Left ventricle myocardium inferior (tissue), 1 donor: ENCODE measurements at places on chromosomes 2 and 18.

DNA sequence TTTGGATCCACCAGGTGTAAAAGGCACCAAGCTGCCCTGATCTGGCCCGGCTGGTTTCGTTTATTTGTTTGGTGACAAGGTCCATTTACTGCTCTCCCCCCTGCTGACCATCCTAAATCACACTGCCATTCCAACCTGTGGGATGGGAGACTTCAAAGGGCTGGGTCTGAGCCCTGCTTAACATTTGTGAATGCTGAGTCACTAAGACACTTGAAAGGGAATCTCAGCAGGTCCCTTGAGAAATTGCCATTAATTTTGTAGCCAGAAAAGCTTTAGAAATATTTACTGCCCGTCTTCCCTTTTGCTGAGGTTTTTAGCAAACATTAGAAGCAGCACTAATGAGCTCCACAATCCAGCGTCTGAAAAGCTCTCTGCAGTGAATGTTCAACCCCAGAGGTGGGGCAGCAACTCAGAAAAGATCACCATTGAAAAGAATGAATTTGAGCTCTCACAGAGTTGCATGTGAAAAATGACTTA, 133.8 kb downstream of the ARL4C start:
- DNase-seq, result no peak

- DNase-seq, result no peak
Measured at GRCh38 chr2:208440716-208441115, 34.1 kb downstream of the PTH2R start.

- DNase-seq, result no peak
Measured at GRCh38 chr18:45830917-45831316, 5.4 kb downstream of the SIGLEC15 start.

DNA sequence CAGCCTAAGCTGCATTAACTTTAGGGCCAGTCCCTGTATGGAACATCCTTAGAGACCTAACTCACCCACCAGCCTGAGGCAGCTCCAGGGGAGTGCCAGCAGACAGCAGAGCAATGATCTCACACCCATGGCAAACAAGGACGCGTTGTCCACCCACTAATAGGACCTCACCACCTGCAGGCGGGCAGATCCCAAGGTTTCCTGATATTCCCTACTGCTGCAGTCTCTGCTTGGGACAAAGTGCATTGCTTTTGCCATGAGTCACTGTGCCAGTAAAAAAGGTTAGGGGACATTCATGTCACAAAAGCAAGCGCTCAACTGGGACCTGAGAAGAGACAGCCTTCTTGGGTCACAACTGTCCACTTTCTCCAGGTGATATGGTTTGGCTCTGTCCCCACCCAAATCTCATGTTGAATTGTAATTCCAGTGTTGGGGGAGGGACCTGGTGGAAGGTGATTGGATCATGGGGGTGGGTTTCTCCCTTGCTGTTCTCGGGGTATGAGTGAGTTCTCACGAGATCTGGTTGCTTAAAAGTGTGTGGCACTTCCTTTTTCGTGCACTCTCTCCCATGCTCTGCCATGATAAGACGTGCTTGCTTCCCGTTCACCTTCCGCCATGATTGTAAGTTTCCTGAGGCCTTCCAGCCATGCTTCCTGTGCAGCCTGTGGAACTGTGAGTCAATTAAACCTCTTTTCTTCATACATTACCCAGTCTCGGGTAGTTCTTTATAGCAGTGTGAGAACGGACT, 160.2 kb downstream of the MIB1 start:
- no peak for DNase-seq

DNA sequence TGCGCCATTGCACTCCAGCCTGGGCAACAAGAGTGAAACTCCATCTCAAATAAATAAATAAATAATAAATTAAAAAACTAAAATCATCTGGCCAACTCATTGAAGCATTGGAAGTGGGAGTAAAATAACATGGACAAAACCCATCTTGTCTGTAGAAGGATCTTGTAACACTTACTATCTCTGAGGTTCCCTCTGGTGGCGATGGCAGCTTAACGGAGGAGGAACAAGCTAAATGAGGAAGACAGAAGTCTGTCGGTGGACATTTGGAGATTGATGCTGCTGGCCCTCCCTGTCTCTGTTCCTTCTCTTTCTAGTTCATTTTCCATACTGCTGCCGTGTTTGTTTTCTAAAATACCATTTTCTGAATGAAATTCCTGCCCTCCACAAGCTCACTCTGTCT, 43.4 kb downstream of the ZCCHC2 start:
- no peak for DNase-seq

DNA sequence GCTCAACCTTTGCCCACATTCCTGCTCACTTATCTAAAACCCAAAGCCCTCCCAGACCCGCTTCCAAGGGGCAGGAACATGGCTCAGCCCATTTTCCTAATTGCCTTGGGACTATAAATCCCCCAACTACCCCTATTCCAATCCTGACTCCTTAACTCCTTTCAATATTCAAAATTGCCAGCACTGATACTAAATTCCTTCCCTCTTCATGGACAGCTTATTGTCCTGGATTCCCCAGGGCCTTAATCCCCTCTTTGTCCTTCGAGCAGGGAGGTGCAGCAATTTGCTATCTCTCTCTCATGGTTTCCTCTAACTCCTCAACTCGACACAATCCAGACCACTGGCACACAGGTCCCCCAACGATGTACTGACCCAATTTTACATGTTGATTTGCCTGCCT, 99.1 kb downstream of the SLC25A12 start:
- no peak for DNase-seq

GRCh38 chr18:56632070-56633022, 6.0 kb downstream of the TXNL1 start:
- DNase-seq, result no peak

DNA sequence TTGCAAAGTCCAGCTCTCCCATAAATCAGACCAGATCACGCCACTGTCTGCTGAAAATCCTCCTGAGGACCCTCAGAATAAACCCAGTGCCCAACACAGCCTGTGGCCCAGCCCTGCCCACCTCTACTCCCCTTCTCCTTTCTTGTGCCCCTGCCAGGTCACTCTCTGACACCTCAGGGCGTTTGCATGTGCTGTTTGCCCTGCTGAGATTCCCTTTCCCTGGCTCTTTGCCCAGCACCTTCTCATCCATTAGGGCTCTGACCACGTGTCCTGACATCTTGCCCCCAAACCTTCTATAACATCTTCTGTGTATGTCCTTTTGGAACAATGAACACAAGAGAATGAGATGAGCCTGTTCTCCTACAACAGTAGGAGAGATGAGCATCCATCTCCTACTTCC, 18.5 kb upstream of the NMUR1 start:
- no peak for DNase-seq

- no peak for DNase-seq
Measured at GRCh38 chr2:209391776-209392401, 32.0 kb upstream of the MAP2 start.

DNA sequence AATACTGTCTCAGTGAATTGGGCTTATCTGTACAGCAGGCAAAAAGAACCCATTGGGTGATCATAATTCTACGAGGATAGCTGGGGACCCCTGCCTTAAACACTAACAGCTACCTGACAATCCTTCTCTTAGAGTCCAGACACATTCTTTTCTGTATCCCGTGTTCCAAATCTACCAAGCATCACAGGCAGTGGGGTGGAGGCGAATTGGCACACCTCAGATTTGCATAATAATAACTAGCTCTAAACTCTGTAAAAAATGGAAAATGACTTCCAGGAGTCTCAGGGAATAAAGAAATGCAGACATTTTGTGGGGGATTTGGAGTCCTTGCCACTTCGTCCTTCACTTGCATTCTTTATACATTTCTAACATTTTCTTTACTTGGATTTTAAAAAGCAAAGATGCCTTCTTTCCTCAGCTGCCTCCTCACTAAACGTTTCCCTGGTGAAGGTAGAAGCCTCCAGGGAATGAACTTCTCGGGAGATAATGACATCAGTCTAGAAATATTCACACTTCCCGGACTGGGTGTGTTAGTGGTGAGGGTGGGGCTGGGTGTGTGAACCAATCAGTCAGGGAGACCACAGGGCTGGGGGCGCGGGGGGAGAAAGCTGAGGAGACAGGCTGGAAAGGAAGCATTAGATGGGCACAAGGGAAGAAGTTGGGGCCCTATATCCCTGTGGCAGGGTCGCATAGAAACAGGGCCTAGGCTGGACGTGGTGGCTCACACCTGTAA, 59.1 kb upstream of the BOD1L2 start:
- no peak for DNase-seq

DNA sequence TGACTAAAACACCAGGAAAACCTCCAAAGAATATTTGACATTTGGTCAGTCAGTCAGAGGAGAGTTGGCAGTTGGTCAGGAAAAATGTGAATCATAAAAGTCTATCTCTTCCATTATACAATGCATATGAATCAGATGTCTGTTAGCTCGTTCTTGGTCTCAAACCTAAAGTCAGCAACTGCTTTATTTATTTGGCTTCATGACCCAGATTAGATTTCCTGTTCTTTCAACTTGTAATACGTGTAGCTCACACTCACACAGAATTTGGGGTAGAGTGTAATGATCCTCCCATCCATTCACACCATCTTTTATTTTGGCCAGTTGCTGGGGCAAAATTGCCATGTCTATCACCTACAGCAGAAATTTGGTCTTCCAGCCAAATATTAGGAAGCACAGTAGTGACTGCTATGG, 81.9 kb upstream of the COL5A2 start:
- no peak for DNase-seq

- no peak for DNase-seq
Measured at GRCh38 chr18:36427369-36427768, 129.9 kb downstream of the FHOD3 start.

DNA sequence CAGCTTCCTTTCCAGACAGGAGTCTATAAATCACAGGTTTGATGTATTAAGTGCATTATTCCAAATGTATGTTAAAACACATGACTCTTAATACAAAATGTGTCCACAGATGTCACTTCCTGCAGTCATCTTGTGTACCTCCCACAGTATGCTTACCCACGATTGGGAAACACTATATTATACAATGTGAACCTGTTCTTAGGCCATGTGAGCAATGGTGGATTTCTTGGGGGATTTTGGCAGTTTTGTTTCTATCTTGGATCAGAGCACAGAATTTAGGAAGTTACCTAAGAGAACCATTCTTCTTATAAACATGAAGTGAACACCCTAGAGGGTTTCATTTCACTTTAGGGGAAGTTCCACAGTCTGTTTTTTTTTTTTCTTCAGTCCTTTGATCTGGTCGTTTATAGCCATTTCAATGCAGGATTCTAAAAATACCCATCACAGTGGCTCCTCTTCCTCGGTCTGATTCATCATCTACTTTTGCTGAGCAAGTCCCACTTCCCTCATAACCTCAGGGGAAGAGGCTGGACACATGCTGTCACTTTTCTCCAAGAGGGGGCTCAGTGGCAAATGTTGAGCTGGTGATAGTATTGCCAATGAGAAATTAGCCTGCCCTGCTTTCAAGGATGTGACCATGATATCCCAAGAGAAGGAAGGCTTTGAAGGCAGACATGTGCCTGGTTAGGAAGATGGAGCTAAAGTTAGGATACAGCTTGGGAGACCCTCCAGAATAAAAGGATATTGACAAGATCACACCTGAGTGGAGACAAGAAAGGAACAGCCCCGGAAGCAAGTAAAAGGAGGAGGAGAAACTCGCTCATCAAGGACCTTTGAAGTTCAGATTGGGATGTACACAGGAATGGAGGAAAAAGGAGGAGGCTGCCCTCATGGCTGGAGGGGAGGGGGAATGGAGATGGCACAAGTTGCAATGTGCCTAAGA, 22.6 kb downstream of the PLEK start:
- no peak for DNase-seq

- DNase-seq, result no peak
Measured at GRCh38 chr2:72934683-72935610, 17.6 kb downstream of the EMX1 start.

DNA sequence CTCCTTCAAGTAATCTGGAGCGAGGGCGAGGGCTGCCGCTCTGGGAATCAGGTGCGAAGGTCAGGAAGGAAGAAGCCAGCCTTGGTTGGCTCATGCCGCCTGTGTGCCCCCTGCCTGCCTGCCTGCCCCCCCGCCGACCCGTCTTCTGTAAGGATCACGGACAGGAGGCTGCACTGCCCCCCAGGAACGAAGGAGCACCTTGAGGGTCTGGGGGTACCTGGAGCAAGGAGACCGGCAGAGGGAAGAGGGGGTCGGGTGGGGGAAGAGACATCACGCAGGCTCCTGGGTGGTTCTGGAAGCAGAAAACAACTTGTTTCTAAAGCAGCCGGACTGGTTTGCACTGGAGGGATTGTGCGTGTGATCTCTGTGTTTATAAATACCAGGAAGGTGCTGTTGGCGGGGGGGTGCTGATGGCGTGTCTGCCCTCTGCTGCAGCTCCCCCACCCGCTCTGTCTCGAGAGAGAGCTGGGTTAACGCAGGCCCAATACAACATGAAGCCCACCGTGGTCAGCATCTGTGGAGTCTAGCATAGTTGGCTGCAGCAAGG, 1.7 kb downstream of the FOSL2 start:
- DNase-seq, result peak; percentile 61

DNA sequence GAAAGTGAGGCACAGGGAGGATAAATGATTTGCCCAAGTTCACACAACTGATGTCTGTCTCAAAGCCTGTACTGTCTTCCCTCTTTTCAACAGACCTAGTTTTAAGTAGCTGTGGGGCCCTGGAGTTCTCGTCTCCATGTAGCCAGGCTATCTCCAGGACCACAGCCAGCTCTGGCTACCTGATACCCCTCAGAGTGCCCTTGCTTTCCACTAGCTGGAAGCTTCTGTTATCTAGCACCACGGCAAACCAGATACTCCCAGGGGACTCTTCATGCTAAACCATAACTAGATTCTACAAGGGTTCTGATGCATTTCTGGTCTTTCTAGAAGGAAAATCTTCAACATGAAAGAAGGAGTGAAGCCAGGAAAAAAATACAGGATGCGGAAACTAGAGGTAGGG, 137.3 kb downstream of the GALNT14 start:
- no peak for DNase-seq

GRCh38 chr2:127226520-127227263, 6.6 kb upstream of the CYP27C1 start:
- DNase-seq, result no peak

DNA sequence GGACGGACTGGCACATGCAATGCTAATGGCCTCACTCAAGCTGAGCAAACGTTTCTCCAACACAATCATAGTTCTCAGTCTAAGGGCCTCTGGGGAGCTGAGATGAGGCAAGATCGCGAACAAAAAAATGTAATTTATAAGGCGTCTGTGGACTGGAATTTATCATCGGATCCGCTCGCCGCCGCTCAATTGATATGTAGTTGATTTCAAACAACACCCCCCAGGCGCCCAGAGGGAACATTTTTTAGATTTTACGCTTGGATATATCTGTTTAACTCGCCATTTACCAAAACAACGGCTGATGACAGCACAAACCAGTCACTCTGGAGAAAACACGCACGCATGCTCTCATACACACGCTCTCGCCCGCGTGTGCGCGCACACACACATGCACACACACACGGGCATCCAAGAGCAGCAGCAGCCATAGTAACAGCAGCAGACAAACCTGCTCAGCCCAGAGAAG, 335.8 kb downstream of the SMAD2 start:
- DNase-seq, result no peak

DNA sequence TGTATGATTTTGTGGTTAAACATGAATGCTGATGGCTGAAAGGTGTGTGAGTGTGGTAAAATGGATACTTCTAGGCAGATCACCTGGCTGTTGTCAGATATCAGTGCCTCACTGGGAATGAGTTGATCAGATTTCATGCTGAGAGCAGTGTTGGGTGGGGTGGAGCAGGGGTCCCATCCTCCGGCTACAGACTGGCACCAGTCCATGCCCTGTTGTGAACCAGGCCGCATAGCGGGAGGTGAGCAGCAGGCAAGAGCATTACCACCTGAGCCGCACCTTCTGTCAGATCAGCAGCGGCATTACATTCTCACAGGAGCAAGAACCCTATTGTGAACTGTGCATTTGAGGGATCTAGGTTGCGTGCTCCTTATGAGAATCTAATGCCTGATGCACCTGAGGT, 78.7 kb downstream of the GLI2 start:
- DNase-seq, result no peak

GRCh38 chr2:74537140-74537539, 7.4 kb downstream of the HTRA2 start:
- no peak for DNase-seq
